ENCODE measurements at places on chromosomes 2 and 18.
A peak's percentile ranks its signal among the peaks of the same experiment; 100 is the strongest.

GRCh38 chr2:207935121-207935990, 90.0 kb downstream of the PLEKHM3 start:
- DNase-seq, result no peak

GRCh38 chr2:152036611-152037469, 62.0 kb downstream of the CACNB4 start:
- DNase-seq, result peak; percentile 44

- DNase-seq, result no peak
These were observed 511.9 kb upstream of the NRP2 start for GRCh38 chr2:205170399-205170798.

DNA sequence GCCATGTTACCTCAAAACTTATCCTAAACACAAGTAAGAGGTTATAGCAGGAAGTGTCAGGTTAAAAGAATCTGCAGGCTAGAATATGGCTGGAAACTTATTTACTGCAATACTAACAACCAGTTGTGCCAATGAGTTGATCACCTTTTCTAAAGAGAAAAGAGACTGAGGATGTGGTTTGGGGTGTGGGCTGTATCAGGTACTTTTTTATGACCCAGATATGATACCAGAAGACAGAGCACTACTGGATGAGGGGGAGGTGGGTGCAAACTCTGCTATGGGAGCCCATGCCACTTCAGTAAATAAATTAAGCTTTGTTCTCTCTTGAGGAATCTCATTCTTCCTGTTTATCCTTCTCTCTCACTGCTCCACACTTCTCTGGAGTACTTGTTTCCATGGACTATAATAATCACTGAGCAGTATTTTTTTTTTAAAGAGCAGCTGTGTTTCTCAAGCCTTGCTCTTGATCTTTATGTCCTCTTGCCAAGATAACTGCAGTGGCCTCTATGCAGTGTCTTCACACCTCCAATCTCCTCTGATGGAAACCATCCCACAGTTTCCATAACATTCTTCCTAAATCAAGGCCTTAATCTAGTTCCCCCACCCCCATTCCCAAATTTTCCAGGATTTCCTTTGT, 51.2 kb upstream of the NOSTRIN start:
- DNase-seq, result no peak

DNA sequence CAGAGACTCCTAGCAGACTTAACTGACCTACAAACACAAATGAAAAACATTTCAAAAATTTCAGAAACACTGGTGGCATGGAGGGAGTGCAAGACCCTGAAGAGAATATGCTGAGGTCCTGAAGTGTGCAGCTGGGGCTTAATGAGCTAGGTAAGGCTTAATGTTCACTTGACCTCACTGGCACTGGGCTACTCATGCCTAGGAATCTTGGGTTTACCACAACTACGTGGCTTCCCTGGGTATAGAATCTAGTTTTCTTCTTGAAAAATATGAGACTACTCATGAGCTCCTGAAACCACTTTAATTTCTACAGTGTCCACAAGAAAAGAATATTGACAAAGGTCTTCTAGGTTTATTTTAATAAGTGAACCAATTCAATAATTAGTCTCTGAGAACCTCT, 139.8 kb downstream of the HNMT start:
- no peak for DNase-seq

GRCh38 chr18:76174451-76174850, 320.6 kb downstream of the ZNF516 start:
- no peak for DNase-seq

DNA sequence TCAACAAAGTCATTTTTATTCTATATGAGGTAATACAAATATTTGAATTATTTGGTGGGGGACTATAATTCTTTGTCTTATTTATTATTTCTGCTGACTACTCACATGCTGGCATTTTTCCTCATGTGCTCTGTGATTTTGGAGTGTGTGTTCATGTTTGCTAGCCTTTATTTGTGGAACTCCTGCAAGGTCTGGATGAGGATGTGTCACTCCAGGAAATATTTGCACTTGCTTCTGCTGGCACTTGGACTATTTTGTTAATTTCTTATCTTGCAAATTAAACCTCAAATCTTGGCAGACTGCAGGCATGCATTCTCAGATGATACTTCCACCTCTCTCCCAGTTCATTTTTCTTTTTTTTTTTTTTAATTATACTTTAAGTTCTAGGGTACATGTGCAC, 34.1 kb downstream of the POLI start:
- no peak for DNase-seq

GRCh38 chr2:204591225-204591624, 46.0 kb downstream of the PARD3B start:
- DNase-seq, result no peak

DNA sequence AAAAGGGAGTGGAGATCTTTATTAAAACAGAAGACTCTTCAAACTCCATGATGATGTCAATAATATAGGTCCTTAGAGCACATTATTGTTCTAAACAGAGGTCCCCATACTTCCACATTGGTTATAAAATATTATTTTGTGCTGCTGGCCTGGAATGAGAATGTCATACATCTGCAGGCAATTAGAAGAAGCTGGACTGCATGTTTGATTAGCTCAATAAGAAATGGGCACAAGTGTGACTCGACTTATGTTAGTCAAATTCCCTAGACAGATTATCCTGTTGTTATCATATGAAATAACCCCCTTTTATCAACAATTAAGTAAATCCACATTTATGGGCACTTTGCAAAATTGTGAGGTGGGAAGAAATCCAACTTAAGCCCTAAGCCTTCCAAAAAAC, 8.8 kb downstream of the EFEMP1 start:
- no peak for DNase-seq

GRCh38 chr2:105405291-105405690, 6.4 kb upstream of the FHL2 start:
- DNase-seq, result no peak

DNA sequence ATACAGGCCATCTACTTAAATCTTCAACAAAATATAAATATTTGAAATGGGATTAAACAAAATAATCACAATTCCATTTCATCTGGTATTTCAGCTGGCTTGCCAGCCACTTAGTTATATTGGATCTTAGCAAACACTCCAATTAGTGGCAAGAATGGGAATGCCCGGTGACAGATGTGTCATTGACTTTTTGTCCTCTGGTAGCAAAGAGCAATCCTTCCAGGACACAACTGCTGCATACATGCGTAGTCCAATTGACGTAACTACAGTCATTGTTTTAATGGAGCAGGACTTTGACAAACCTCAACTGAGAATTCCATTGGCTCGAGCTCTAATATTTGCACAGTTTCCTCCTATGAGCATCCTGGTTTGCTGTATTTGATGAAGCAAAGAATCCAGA, 69.9 kb downstream of the RNF152 start:
- no peak for DNase-seq

GRCh38 chr2:68412127-68412819, 47.2 kb downstream of the PLEK start:
- DNase-seq, result no peak

DNA sequence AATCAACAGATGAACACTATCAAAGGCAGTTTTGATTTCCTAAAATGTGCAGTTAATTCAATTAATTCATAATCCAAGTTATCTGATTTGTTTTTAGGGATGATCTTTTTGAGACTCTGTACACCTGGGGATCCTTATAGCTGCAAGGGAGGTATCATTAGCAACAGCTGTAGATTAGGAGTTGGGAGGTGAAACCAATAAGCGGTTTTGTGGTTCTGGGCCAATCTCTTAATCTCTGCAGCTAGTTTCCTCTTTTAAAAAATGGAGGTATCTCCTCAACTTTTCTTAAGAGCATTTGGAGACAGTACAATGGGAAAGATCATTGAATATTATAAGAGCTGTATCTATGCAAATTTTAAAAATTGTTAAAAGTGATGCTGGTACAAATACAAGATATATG, 126.0 kb downstream of the MC4R start:
- no peak for DNase-seq

DNA sequence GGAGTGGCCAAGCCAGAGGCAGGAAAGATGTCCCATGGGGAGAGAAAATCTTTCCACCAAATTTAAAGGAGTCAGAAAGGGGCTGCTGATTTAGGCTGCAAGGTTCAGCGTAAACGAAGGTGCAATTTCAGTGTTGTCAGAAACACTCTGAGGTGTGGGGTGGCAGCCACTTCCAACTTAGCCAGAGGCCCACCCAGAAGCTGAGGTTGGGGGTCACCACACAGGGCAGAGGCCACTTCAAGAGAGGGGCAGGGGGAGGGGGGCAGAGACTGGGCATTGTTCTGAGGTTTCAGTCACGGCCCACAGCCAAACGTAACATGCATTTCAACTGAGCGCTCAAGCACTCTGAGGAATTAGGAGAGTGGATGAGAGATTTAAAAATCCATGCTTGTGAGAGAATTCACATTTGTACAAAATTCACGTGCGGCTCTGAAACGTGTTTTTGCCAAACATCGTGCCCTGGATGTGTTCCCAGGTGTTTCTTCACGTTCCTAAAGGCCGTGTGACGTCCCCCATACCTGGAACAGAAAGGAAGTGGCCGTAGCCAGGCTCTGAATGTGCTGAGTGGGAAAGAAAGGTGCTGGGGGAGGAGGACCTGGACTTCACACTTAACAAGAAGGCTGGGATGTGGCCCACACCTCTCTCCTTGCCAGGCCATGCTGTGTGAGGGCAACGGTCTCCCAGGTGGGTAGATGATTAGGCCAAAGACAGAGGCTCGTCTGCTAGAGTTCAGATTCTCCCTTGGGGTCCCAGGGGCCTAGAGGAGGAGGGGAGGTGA, 19.5 kb upstream of the BOK start:
- no peak for DNase-seq

DNA sequence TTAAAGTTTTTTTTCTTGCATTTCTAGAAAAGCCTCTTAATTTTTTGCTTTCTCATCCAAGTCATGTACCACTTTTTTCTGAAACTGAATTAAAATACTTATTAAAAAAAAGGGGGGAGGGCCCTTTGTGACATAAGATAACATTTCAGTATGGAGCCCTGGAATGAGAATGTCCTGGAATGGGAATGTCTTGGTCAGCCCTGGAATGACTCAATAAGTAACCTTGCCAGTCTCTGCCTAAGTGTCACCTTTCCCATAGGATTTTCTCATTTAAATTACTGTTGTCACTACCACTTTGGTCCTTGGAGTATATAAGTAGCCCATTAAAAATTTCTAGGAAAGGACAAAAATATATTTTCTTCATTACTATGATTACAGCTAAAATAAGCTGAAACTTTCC, 4.7 kb downstream of the UBXN2A start:
- DNase-seq, result no peak

GRCh38 chr2:225889452-225889851, 489.9 kb downstream of the NYAP2 start:
- peak; percentile 2 for DNase-seq

DNA sequence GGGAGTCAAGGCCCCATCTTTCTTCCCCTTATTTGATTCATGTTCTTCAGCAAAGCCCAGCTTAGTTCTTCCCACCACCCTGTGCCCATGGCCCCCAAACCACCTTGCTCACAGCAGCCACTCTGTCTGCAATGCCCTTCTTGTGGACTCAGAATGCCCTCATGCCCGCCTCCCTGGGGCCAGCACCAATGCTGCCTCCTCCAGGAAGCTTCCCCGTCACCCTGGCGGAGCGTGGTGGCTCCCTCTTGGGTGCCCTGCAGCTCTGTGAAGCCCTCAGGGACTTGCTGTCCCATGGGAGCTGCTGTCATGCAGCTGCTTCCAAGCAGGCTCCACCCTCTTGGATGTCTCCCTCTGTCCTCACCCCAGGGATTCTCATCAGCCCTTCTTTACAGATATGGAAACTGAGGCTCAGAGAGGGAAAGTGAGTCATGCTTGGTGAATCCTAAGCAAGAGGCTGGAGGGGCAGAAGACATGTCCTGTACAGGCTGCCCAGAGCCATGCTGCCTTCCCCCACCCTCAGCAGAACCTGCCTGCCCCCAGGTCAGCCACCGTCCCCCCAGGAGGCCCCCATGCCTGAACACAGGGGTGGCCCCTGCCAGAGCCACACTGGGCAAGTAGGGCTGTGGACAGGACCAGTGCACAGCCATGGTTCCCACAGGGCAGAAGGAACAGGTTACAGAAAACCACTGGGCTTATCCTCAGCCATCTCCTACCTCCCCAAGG, 11.8 kb upstream of the DUSP2 start:
- DNase-seq, result no peak

GRCh38 chr2:43585708-43586107, 10.1 kb downstream of the THADA start:
- DNase-seq, result no peak

DNA sequence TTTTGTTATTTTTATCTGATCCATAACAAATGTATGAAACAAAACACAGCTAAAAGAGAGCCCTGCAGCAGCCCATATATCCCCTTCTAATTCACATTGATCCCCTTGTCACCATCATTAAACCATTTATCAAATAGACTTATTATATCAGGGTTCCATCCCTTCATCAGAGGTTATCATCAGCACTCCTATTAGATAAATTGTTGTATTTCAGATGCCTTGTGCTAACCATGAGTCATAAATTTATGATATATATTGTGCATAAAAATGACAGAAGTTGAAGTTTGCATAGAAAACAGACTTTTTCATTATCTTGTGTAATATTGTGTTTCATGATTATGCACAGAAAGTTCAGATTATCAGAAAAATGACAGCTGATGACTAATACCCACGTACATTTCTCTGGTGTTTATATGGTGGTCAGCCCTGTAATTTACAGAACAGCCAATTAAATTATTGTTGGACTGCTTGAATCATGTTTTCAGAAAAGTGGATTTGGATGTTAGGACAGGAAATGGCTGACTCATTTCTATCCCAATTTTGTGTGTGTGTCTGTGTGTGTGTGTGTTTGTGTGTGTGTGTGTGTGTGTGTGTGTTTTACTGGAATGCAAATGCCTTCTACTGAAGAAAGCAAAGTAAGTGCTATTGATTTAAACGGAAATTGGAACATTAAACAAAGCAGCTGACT, 80.9 kb downstream of the PPP1R1C start:
- no peak for DNase-seq

DNA sequence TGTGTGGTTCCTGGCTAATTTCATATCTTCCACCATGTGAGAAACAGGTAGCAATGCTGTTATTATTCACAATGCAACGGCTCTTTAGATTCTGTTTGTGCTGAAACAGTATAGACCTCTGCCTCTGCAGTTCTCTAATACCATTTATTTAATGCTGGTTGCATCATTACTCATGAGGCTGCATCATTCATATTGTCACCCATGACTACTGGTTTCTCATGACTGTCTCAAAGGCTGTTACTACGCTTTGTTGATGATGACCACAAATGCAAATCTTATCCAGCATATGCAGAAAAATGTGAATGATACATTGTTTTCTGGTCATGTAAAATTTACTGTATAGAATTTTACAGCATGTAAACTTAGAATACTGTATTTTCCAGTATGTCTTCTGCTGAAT, 22.5 kb downstream of the CAVIN2 start:
- DNase-seq, result no peak

- DNase-seq, result no peak
These were observed 230.2 kb upstream of the VWC2L start for GRCh38 chr2:214180686-214181085.

DNA sequence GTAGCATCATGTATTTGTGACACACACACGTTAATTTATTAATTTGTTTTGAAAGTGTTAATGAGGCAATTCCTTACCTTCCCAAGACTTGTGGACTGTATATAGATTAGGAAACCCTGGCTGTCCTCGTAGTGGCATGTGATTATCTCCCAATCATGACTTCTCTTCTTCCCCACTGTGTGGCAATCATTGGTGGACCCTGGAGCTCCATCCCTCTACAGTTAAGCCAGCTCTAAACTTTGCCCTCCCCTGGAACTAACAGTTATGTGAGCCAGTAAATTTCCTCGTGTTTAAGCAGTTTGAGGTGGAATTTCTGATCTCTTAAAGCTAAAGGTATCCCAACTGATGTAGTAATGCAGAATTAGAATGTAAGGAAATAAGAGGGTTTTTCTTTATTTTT, 22.0 kb downstream of the GALNT1 start:
- no peak for DNase-seq
